ENCODE measurements at places on chromosomes 1 and 21.

GRCh38 chr1:9164919-9165318 lies 36.0 kb upstream of the GPR157 start:
- no peak for DNase-seq

DNA sequence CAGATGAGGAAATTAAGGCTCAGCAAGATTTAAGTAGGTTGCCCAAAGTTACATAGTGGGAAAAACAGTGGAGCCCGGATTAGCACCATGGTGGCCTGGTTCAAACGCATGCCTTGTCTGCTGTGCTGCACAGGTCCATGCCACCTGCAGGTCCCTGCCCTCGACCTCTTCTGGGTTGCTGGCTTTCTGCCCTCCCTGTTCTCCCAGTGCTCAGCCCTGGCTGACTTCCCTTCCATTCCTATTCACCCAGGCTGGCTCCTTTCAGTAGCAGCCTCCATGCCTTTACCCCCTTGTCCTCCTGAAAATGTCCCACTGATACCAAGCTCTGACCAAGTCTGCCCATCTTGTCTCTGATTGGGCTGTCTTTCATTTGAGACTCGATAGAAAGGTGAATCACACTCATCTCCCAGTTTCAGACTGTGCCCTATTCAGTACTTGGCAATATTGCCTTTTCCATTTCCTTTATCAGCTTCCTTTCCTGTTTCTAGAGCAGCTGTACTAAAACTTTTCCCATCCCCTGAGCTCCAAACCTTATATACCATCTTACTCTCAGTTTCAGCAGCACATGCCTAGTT lies 75.8 kb downstream of the ST3GAL3 start:
- no peak for DNase-seq

DNA sequence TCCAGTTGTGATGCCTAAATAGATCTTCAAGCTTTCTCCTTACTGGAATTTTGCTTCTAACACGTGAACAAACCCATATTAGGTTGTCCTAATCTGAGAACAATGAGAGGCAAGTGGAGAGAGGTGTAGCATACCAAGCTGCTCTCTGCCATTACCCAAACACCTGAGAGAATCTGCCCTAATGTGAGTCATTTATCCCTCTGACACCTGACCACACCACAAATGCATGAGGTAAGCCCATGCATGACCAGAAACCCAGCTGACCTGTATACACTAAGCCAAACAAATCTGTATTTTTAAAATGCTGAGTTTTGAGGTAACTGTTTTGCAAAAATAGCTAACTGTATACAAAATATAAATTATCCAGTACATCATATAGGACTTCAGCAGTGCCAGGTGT lies 1458.1 kb upstream of the B3GALT2 start:
- no peak for DNase-seq

DNA sequence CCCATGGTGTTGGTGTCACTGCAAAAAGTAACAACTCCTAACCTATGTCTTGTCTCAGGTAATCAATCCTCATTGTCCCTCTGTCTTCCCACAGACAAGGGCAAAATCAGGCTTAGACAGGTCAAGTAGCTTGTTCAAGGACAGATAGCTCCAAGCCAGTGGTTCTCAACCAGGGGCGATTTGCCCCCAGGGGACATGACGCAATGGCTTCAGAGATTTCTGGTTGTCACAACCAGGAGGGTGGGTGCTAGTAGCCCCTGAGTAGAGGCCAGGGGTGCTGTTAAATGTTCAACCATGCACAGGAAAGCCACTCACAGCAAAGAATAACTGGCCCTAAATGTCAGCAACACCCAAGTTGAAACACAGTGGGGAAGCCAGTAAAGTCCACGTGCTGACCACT lies 178.9 kb downstream of the RUNX1 start:
- no peak for DNase-seq

Measured in activated naive CD4-positive, alpha-beta T cell treated with Interleukin-2 at 50 U/mL for 16 hours (primary cell).